ENCODE measurements at places on chromosomes 2 and 18.

DNA sequence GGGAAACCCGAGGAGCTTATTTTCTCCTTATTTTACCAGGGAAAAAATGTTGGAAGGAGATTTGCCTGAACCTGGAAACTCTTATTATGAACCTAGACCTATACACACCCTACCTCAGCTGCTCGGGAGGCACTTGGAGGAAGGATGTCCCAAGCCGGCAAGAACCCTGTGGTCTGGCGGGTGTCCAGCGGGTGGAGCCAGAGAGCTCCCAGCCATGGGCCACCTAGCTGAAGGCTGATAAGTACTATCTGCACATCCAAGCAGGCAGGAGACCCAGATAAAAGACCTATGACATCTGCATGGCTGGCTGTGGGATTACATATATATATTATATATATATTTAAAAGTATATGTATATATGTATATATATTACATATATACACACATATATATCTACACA is 1.1 kb upstream of the SLC14A1 start:
- DNase-seq = peak; percentile 61

DNA sequence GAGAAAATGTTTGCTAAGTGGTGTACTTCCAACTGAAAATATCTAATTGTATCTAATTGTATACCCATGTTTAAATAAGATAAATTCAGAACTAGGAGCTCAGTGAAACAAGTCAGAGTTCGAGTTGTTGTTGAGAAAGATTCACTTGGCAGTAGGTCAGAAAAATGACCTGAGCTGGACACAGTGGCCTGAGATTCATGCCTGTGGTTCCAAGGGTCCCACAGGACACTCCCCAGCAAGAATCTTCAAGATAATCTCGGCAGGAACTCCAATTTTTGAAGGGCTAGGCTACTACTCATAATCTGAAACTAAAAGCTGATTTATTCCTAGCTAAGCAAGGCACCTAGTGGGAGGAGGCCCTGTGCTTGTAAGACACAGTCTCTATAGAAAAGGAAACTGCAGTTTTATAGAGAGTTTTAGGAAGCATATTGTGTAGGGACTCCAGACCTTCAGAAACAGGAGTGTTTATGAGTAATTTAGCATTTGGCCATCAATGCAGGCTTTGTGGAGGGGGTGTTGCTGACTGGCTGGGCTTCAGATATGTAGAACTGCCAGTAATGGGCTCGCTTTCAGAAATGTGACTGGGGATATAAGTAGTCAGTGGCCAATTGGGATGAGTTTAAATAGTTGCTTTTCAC is 43.2 kb downstream of the SP140 start:
- DNase-seq = no peak

DNA sequence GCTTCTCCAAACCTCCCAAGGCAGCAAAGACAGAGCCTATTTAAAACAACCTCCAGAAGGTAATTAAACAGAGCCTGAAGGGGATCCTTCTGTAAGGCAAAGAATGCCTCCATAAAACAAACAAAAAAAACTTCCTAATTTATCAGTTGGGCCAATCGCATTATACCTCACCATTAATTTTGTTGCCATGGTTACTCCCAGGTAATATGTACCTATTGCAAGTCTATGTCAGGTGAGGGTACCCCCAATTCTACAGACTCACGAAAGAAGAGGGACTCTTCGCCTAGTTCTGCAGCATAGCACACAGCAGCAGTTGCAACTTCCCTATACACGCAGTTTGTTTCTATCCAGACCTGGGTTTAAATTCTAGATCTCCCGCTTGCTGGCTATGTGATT is 38.8 kb downstream of the SFXN5 start:
- no peak for DNase-seq

GRCh38 chr18:79508565-79509535 is 113.1 kb downstream of the NFATC1 start:
- DNase-seq = no peak

- no peak for DNase-seq
Observed at GRCh38 chr2:20164734-20165478, 60.0 kb downstream of the SDC1 start.

- DNase-seq = peak; percentile 14
Observed at GRCh38 chr2:71545572-71546274, 92.4 kb downstream of the DYSF start.

GRCh38 chr2:142502402-142502801 is 371.6 kb upstream of the LRP1B start:
- no peak for DNase-seq

DNA sequence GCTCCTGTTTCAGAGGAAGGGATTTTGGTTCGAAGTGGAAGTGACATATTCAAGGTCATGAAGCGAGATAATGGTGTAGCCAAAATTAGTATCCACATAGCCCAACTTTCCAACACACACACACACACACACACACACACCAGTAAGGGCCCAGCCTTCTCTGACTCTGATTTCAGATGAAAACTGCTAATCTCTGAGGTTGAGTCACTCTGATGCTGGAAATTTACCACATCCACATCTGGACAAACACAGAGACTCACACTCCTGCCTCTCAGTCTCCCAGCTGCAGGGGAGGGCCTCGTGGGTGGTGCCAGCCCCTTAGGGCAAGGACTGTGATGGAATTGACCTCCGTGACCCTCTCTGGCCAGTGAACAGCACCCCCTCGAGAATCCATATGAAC is 29.0 kb upstream of the SLC35F6 start:
- no peak for DNase-seq

DNA sequence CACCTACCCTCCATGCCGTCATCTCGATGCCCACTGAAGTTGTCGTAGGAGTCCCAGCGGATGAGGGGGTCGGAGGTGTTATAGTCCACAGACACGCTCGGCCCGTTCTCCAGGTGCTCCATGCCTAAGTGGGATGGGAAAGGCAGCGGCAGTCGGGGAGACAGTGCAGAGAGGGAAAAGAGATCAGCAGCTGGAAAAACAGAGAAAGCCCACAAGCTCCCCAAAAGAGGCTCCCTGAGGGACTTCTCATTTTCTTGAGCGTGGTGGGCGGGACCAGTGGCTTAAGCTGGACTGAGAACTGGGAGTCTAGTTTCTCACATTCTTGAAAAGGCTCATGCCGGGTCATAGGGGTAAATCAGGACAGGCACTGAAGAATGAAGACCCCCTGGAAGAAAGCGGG is 121.9 kb downstream of the TNS1 start:
- no peak for DNase-seq

- DNase-seq = no peak
Observed at GRCh38 chr2:210477496-210477895, 937 bp upstream of the LANCL1 start.

GRCh38 chr2:16167870-16168426 is 227.6 kb downstream of the MYCN start:
- no peak for DNase-seq

GRCh38 chr2:191319186-191319585 is 74.0 kb downstream of the MYO1B start:
- DNase-seq = no peak

DNA sequence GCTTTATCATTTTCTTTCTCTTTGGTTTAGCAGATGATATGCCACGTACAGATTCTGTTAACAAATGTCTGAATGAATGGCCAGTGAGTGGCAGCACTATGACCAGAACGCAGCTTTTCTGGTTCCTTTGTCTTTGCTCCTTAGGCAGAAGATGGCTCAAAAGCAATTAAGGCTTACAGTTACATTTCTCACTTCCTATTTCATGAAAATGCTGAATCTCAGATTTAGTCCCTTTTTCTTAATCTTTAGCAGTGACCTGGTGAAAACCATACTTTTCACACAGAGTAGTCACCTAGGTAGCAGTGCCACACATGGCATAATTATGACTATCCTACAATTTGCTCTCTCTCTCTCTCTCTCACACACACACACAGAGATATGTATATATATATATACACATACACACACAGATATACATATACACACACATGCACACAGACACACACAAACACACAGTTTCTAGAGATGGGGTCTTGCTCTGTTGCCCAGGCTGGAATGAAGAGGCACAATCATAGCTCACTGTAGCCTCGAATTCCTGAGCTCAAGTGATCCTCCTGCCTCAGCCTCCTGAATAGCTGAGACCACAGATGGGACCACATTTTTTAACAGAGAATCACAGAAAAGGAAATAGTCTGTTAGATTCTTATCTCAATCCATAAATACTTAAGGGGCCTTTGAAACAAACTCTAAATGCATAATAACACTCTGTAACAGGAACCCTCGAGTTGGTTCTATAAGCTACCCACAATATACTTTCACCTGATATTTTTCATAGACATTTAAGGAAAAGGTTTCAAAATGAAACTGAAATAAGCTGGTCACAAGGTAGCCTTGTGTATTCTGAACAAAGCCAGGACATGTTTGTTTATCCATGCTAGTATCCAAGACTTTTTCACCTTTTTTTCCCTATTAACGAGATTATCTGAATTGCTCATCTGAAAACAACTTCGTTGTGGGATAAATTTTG is 11.6 kb downstream of the PDE6D start:
- DNase-seq = no peak

GRCh38 chr2:217149087-217149660 is 289.3 kb upstream of the TNP1 start:
- DNase-seq = no peak

DNA sequence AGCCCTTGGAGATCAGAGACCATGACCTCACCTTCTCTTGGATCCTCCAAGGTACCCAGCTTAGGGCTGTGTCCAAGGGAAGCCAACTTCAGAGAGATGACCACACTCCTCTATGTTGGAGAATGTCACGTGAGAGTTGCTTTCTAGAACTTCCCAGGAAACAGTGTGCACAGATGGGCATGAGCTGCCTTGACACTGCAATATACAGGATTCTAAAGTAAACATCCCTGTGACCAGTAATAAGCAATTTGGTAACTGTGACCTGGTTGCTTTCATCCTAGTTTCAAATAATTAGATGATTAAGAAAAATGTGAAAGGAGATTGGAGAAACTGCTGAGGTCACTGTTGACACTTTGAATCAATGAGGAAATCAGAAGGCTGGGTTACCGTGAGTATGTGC is 181.1 kb upstream of the EPAS1 start:
- DNase-seq = no peak

DNA sequence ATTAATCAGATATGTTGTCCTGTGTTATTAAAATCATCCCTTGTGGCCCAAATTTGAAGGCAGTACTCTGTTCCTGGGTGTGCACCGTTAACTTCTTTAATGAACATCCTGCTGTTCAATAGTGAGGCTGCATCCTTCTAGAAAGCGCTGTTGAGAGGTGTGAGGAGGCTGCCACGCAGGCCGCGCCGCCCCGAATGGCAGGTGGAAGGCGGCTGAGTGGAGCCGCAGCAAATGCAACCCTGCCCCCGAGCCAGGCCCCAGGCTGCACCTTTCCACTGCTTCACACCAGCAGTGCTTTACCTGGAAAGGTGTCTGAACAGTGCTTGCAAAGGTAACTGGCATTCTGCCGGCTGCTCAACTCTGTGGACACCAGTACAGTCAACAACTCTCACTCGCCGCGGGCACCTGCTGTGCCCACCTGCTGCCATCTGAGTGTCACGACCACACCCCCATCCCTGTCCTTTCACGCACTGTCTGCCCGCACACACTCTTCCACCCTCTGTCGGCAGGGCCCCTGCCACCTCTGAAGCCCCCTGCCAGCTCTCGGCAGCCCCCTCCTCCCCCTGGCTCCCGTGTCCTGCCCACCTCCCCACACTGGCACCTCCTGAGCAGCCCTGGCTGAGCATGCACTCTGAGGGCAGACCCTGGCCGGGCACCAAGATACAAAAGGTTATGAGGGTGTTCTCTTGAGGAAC is 70.9 kb downstream of the ODC1 start:
- DNase-seq = no peak

- DNase-seq = no peak
Observed at GRCh38 chr2:121390082-121390692, 105.2 kb upstream of the TFCP2L1 start.

- DNase-seq = no peak
Observed at GRCh38 chr2:21372654-21373053, 248.9 kb downstream of the TDRD15 start.

GRCh38 chr2:190766595-190766994 is 114.0 kb upstream of the GLS start:
- no peak for DNase-seq

DNA sequence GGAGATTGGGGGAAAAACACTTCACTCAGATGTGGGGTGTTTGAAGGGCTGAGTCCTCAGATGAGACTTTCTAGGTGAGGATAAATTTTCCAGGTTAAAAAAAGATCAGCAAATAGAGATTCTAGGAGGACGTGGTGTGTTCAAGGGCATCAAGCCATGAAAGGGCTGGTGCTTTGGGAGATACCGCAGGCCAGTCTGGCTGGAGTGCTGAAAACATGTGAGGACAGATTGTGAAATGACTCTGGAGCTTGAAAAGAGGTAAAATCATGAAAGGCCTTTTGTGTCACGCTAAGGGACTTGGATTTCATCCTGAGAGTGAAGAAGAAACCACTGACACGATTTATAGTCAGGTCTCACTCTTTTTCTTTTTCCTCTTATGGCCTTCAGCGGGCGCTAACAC is 320.5 kb downstream of the DPP10 start:
- no peak for DNase-seq

DNA sequence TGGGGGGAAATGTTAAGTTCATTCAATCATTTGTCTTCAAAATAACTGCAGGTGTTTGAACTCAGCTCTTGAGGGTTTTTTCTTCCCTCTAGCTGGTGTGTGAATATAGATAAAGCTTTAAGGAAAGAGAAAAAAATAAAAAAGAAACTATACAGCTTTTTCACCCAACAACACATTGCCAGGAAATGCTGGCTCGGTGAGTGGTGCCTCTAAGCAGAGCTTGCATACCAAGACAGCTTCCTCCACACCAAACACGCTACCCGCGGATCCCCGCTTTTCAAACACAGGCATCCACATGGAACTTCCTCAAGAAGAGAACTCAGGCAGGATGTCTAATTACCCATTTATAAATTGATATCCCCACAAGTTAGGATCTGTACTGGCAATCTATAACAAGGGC is 69.8 kb upstream of the TANK start:
- no peak for DNase-seq

DNA sequence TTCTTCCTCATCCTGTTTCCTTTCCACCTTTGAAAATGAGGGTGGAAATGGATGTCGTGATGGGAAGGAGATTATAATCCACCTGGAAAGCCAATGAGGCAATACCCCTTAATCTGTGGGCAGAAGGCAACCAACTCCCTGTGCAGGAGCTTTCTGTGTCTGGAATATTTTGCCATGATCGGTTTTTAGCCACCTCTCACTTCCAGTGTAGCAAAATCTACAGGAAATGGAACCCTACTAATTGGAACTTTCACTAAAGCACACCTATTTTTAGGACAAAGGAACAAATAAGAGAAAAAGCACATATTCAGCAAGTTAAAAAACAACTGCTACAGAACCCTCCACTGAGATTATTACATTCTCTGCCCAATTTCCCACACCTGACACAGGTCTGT is 112.1 kb upstream of the SMAD7 start:
- DNase-seq = no peak

- no peak for DNase-seq
Observed at GRCh38 chr2:905091-905832, 45.4 kb upstream of the SNTG2 start.

DNA sequence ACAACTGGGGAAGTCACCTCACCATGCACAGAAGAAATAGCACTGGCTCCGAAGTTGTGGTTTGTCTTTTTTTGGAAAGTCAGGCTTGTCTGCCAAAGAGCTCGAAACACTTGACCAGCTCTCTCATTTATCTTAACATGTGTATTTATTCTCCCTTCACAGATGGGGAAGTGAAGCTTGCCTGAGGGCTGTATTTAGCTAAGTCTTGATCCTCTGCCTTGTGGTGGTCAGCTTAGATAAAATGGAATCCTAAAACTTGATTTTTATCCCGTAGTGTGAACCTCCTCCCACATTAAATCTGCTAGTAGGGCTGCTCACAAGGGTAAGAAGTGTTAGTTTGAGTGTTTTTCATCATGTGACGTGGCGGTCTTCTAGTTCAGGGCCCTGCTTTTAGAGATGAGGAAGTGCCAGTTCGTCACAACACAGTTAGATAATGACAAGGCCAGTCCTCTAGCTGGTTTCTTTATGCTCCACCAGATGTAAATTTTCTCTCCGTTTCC is 89.7 kb downstream of the TMEM247 start:
- DNase-seq = no peak

Data from stimulated activated CD4-positive, alpha-beta T cell treated with anti-CD3 and anti-CD28 coated beads, Interleukin-1b, Interleukin-23, amount 100 ng/mL, for 24 hours (primary cell).